ENCODE measurements at places on chromosomes 5 and 9. TPM values are rescaled to one million over a fixed set of nuclear protein-coding genes. Genes with fewer than 3 reads are reported as not detected.

Gene GPR150
- total RNA-seq, result 0.50 TPM

Gene CAMK2A
- 5.7 TPM for total RNA-seq

Gene ELL2
- total RNA-seq, result 12.8 TPM

Gene NPR3
- 21.1 TPM for total RNA-seq

Gene FAM153A
- 5.7 TPM for total RNA-seq

Gene WNK2
- total RNA-seq, result 37.5 TPM

Gene DEPDC1B
- total RNA-seq, result 13.2 TPM

Gene ANKRD31
- 0.50 TPM for total RNA-seq

Gene SLCO4C1
- 1.7 TPM for total RNA-seq

Gene NFIL3
- 20.4 TPM for total RNA-seq

Gene SPINK4
- not detected for total RNA-seq

Gene SPARC
- total RNA-seq, result 4,374 TPM

Measured in spinal cord (tissue), 10 donors.